ENCODE measurements at places on chromosomes 12 and 14.

GRCh38 chr12:116165036-116165425 lies 112.5 kb downstream of the MED13L start:
- no peak for DNase-seq

- DNase-seq = no peak
Observed at GRCh38 chr12:108831309-108831991, 25.9 kb downstream of the SSH1 start.

DNA sequence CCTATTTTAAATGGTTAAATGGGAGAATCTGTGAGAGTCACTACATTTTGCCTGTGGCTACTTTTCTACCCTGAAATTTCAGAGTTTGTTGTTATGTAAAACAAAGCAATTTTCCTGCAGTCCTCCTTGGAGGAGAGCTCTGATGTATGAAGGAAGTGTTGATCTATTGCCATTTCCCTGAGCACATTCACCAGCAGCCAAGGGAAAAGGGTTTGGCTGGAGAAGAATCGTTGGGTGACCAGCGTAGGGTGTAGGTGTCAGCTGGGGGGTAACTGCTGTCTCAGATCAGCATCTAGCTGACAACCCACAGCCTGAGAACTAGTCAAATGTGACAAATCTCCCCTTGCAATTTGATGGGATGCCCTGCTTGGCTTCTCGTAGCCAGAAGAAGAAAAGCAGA lies 230.5 kb downstream of the PDZRN4 start:
- DNase-seq = no peak

- DNase-seq = no peak
Observed at GRCh38 chr12:7136071-7136470, 5.9 kb downstream of the CLSTN3 start.

DNA sequence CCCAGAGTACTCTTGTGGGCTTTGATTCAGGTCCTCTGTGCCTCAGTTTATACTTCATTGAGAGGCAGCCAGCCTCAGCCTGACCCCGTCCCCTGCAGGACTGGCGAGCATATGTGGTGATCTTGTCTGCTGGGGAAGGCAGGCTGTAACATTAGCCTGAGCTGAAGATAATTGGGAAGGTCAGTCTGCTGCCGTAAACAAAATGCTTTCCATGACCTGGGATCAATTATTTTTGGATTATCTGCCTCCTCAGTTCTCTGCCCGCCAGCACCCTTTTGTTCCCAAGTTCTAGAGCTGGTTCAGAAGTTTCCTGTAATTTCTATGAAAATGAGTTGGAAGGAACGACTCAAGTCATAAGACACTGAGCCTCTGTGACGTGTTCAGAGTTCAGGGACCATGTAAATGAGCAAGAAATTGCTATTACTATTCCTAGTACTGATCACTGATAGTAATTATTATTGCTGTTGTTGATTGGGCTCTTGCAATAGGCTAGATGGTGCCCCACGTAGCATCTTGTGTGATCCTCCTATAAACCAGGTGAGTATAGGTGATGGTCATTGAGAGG lies 4.5 kb downstream of the ORAI1 start:
- DNase-seq = no peak

DNA sequence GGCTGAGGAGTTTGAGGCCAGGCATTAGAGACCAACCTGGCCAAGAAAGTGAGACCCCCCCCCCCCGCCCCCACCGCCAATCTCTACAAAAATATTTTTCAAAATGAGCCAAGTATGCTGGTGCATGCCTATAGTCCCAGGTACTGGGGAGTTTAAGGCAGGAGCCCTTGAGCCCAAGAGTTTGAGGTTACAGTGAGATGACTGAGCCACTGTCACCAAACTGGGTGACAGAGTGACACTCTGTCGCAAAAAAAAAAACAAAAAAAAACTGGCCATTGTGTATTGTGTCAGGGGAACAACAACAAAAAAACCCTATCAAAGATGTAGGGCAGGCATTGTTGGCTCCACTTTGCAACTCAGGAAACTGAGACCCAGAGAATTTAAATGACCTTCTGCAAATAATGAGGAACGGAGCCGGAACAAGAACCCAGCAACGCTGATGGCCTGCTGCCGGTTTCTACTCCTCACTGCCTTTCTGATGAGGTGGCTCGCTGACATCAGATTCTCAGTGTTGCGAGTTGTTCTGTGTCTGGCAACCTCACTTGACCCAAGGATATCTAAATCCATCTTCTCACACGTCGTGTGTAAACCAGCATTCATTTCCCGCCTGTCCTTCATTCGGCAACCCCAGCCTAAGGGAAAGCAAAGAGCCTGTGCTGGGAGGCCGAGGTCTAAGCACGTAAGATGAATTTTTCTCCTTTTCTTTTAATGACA lies 195.2 kb upstream of the CRY1 start:
- DNase-seq = no peak

GRCh38 chr12:26666286-26666685 lies 166.7 kb downstream of the ITPR2 start:
- DNase-seq = no peak

- DNase-seq = no peak
Observed at GRCh38 chr14:39184628-39185255, 9.7 kb downstream of the PNN start.

DNA sequence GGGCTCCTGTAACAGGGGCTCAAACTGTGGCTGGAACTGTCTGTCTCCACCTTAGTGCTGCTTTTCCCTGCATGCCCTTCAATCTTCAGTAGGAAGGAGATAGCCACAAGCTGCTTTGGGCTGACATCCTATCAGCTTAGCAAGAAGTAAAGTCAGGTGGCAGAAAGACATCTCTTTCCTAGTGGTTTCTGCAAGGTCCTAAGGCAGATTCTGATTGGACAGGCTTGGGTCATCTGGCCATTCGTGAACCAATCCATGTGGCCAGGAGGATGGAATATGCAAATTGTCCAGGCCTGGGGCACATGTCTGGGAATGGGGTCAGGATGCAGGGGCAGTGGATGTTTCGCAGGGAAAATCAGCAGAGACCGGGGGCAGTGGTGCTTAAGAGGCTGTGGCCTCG lies 5.2 kb downstream of the RITA1 start:
- DNase-seq = peak; percentile 44

- no peak for DNase-seq
Observed at GRCh38 chr12:32107359-32108267, 966 bp downstream of the BICD1 start.
